ENCODE measurements at places on chromosomes 3 and 15.

DNA sequence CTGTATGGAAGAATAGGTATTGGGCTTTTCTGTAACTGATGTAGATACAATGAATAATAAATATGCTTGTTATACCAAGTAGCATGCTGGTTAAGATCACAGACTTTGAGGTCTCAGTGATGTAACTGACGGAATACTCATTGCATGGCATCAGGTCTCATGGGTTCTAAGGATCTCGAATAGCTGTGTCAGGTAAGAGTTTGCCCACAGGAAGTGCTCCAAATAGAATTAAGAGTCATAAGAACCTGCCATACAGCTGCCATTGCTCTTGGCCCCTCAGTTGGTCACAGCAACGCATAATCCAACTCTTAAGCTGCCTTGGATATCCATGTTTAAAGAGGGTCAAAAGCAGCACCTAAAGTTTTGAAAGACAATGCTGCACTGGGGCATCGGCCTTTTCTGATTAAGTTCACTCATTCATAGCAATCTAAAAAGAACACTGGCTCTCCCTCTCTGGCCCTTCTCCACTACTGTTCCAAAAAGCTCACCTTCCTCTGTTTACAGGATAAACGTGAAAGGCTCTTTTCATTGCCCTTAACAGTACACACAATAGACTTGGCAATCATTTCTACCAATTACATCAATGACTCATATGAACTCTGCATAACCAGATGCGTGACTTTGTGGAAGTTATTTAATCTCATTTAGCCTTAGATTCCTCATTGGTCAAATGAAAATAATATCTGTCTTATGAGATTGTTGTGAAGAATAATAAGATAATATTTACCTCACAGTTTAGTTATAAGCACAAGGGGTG lies 74.6 kb downstream of the ZBTB20 start:
- peak; percentile 49 for DNase-seq

DNA sequence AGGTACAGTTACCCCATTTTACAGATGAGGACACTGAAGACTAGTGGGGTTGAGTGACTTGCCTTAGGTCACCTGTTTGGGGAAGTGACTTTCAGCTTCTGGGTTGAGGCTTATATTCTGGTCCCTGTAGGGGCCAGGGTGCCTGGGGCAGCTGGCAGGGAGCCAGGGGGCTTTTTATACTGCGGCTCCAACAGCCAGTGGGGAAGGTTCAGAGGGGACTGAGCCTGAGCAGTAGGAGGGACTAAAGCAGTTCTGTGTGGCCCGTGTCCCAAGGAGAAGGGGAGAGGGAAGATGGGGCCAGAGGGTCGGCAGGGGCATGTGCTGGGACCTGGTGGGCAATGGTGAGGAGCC lies 37.7 kb downstream of the SLC6A6 start:
- DNase-seq, result no peak

GRCh38 chr3:120473896-120474675 lies 23.3 kb upstream of the FSTL1 start:
- no peak for DNase-seq

DNA sequence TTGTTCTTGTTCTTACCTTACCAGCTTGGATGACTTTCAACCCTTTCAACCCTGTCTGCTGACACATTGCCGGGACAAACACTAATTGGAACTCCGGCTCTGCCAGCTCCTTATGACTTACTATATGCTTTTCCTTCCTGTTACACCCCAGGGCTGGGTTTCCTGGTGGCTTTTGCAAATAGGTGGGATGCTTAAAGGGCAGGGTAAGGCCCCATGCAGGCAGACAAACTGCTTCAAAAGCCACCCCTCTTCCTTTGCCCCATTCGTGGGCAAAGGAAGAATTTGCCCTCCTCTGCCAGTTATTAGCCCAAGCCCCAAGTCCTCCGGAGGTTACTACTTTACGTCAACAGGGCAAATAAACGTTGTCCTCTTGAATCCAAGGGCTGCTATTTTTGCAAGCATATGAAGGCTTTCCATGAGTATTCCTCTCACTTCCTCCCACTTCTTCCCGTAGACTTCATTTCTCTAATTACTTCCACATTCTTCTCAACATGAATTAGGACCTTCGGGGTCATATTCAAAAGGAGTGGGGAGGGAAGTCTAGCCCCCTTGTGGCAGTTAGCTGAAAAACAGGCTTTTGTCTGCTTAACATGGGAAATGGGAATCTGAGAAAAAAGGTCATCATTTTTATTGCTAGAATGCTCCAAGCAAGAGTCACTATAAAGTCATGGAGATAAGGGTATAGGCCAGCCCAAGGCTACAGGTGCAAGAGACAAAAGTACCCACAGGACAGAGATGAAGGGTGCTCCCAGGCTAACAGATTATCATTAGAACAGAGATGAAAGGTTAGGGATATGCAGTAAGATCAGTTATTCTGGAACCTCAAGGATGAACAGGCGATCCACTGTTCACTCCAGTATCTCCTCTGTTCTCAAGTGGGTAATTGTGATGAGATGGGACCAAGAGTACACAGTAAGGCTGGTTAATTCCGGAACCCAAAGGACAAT lies 56.3 kb upstream of the FSTL1 start:
- peak; percentile 62 for DNase-seq

DNA sequence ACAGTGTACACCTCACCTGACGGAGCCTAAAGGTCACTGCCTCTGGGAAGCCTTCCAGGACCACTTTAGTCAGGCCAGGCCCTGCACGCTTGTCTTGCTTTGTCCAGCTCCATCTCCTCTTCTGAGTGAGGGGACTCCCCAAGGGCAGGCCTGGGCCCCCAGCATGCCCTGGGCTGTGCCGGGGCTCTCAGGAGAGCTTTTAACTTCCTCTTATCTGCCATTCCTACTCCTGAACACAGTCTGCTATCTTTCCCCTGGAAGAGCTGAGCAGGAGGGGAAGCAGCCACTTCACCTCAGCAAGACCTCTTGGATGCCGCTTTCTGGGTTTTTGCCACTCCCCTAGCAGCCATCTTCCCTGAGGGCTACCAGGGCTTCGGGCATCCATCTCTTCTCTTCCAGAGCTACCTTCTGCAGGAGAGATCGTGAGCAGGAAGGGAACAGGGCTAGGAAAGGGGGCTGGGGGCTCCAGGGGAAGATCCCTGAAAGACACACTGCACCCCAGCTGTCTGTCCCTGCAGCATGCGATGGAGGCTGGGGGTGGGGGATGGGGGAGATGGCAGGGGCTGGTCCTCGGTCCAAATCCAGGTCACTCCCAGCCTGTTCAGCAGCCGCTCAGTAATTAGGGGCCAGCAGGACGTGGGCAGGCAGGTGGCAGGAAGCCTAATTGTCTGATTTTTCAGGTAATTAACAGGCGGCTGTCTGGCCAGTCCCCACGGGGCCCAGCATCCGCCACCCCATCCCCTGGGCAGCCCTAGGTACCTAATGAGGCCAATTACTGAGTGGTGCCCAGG lies 19.9 kb upstream of the RPL29 start:
- no peak for DNase-seq

DNA sequence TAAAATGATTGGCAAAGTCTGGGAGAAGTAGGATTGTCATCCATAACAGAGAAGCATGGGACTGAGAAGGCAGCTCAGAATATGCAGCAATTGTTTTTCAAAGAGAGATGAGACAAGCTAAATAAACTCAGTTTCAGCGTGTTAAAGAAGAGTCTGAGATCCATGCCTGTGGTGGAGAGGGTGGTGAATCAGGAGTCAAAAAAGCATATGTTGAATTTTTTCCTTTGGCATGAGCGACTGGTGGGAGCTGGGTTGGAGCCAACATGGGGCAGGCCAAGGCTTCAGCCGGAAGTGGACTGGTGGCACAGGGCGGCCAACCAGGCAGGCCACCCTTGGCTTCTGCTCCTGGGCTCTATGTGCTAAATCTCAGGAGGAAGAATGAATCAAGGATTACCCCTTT lies 102.0 kb downstream of the SST start:
- no peak for DNase-seq

DNA sequence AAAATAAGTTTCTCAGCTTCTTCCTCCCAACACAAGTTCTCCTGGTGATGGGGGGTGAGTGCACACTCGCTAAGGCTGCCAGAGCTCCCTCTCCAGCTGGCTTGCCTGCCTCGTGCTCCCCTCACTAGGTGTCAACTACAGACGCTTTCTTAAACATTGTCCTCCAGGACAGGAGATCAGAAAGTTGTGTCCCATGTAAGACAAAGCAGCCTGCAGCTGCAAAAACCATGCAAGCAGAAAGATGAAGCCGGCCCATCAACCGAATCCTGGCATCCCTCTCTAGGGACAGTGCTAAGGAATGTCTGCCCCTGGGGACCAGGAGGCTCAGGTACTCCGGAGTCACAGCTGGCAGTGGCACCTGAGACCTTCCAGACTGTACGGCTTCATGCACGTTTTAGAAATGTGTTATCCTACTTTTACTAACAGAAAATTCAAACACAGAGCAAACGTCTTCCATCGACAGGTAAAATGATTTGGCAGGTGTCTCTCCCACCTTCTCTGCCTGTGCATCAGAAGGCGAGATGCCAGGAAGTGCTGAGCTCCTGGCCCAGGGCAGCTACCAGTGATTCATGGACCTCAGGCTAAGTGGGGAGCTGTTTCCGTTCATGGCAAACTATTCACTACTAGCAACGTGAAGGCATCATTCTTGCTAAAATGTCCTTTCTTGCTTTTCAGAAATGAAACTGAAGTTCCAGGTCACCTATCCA lies 246.1 kb downstream of the ADAMTS17 start:
- DNase-seq, result no peak

DNA sequence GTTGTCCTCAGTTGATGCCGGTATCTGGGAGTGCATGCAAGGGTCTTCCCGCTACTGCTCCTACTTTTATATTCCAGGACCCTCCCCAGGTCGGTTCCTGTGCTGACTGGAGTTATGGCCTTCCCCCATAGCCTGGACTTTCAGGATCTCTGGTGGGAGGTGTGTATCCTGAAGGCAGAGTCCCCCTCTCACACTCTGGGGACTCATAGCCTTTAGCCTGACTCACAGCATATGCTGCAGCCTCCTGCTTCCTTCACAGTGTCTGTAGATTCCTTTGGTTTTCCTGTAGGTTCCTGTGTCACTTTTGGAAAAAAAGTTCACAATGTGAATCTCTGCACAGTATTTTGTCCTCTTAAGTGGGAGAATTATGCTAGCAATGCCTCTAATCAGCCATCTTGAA lies 180.6 kb upstream of the RBMS3 start:
- DNase-seq, result no peak

DNA sequence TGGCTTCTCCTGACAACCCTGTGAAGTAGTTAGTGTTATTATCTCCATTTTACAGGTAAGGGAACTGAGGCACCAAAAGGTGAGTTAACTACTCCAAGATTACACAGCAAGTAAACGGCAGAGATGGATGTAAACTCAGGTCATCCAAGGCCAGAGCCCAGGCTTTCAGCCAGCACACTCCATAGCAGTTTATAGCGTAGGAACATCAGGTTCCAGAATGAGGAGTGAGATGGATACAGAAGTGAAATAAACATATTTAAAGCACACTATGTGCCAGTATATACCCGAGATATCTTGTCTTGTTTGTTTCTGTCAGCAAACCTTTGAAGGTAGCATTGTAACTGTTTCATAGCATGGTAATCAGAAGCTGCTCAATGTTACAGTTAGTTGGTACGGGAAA lies 279.0 kb downstream of the OXSM start:
- no peak for DNase-seq

DNA sequence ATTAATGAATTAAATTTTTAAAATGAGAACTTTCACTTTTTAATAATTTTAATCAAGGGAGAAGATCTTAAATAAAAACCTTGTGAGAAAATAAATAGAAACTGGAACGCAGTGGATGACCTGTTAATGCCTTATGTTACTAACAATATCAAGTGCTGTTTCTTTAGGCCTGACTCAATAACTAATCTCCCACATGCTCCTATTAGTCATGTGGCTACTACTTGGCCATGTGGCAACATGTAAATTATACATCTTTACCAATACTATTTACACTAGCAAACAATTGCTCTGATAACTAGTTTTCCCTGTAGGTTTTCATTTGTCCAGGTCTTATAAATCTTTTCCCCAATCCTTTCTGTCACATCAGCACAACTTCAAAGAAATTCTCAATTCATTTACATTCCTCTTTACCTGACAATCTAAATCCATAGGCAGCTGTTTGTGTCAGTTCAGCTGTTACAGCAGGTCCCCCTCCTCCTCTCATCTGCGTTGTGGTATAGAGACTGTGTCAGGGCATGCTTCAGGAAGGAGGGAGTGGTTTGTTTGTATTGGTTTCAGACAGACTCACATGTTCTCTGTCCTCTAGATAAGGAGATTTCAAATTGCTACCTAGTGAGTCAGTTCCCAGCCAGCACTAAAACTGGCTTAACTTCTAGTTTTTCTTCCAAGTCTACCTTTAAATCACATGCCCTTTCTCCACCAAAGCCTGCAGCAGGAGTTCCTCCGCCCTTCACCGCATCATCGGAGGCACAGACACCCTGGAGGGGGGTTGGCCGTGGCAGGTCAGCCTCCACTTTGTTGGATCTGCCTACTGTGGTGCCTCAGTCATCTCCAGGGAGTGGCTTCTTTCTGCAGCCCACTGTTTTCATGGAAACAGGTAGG lies 11.3 kb upstream of the C3orf52 start:
- DNase-seq, result peak; percentile 92

GRCh38 chr3:31958701-31959152 lies 22.3 kb downstream of the OSBPL10 start:
- peak; percentile 5 for DNase-seq

GRCh38 chr3:179673523-179673922 lies 20.7 kb downstream of the USP13 start:
- no peak for DNase-seq

DNA sequence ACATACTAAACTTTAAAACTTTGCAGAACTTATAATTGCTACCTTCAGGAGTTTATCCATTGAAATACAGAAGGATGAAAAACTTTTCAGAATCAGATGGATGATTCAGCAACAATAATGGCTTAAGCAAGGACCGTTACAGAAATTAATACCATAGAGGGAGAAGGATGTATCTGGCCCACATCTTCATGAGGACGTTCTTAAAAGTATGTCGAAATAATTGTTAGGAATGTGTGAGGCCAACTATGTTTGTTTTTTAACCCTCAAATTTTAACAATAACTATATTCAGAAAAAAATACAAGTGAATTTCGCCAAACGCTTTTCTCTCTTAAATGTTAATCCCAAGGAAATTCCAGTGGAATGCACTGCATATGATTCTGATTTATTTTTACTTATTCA lies 105.2 kb upstream of the EPHA3 start:
- no peak for DNase-seq

DNA sequence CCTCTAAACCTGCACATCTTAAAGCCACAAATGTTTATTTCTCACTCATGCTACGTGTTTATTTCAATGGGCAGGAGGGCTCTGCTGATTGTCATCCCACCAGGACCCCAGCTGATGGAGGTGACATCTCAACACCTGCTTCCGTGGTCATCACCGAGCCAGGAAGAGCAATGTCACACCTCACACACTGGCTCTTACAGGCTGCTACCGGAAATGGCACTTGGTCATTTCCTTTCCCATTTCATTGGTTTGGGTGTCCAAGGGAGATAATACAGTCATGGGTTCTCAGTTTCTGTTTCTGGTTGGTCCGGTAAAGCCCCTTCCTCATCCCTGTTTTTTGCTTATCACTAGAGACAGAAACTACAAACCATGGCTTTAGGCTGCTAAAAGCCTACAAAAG lies 41.9 kb downstream of the ABHD2 start:
- DNase-seq, result no peak

GRCh38 chr3:197549261-197549885 lies 6.4 kb downstream of the BDH1 start:
- DNase-seq, result no peak

GRCh38 chr3:15810702-15811101 lies 12.9 kb upstream of the ANKRD28 start:
- DNase-seq, result no peak
